ENCODE measurements at places on chromosomes 7 and 10. TPM values are rescaled to one million over a fixed set of nuclear protein-coding genes. Genes with fewer than 3 reads are reported as not detected.
A peak's percentile ranks its signal among the peaks of the same experiment; 100 is the strongest.

DNA sequence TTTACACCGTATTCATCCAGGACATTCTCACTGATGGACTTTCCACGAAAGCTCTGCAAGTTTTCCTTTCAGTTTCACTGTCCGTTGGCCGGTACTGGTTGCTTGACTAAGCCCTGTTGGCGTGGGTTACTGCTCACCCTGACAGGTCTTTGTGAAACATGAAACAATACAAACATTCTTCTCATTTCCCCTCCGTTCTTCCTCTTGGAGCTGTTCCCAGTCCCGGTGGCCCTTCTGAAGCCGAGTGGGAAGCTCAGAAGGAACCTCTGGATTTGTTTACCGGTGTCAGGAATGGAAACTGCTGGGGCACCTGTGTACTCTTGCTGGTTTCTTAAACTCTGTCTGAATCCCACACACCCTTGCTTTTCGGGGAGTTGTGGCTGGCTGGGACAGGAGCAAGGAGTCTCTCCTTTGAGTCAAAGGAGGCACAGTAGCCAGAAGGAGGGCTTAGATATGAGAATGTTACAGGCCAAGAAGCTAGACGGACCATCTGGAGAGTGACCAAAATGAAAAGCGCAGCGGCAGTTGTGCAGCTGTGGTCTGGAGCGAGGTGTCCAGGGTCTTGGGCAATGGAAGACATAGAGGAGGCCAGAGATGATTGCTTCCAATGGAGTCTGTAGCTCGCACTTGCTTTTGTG, 45.7 kb downstream of the LYZL2 start:
- DNase-seq = peak; percentile 82

DNA sequence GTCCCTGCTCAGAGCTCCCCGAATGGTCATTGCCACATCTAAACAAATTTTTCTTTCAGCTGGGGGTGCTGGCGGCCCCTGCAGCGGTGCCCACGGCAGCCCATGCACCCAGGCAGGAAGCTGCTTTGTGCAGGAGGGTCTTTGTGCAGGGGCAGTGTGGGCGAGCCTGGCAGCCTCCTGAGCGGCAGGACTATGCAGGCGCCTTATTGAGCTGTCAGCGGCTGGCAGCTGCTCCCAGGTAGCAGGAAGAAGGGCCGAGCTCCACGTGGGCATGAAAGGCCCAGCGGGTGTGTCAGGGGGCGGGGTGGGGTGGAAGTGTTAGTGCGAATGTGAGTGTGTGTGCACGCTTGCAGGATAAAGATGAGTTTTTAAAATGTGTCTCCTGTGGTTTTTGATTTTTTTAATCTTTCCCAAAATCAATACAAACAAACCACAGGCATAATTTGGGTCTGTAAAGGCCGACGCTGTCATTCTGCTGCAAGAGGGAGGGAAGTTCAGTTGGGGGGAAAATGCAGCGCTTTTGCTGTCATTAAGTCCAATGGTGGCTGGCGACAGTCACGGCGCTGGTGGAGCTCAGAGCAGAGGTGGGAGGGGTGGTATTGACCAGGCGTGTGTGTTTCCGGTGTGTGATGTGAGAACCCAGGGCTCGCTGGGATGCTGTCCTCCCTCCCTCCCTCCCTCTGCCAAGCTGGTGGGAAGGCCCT, 83.9 kb downstream of the LHPP start:
- DNase-seq = no peak

GRCh38 chr10:111161109-111161874, 84.5 kb downstream of the ADRA2A start:
- no peak for DNase-seq

DNA sequence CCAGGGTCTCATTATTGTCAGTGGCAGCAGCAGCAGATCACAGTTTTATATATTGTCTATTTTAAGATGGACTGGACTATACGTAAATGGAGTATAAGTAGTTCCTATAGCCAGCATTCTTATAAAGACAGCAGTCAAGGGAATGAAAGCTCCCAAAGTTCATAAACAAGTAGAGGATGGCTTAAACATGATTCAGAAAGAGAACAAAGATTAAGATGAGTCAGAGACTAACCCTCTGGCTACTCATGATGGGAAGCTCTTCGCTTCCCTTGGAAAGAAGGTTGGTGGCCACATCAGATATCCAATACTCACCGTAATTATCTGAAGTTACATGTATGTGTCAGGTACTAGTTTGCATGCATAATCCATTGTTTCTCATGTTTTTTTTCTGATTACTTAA, 277.0 kb downstream of the INHBA start:
- DNase-seq = peak; percentile 87

DNA sequence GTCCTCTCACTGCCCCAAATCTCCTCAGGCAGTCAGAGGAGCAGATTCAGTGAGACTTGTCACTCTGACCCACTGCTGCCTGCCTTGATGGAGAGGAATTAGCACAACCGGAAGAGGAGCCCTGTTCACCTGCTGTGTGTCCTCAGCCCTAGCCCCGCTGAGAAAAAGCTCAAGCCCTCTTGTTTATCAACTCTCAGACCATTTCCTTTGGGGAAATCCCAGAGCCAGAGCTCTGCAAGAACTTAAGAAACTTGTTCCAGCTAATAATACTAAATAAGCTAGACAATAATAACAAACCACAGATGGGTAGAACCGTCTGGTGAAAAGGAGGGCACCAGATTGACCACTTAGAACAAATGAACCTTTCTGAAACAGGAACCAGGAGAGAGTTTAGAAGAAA, 37.7 kb upstream of the ITGB1 start:
- no peak for DNase-seq

NXPH1 gene
- not detected for total RNA-seq

SYT15 gene
- 0.08 TPM for total RNA-seq

Data from HT1080 (cell line).